ENCODE measurements at places on chromosomes 11 and 22. TPM values are rescaled to one million over a fixed set of nuclear protein-coding genes. Genes with fewer than 3 reads are reported as not detected.

OR5AP2 gene
- not detected for polyA plus RNA-seq

FZD4 gene
- 17.8 TPM for polyA plus RNA-seq

MMP10 gene
- 0.17 TPM for polyA plus RNA-seq

HORMAD2 gene
- polyA plus RNA-seq = not detected

USH1C gene
- polyA plus RNA-seq = not detected

SCGB1A1 gene
- polyA plus RNA-seq = not detected

SORL1 gene
- 0.58 TPM for polyA plus RNA-seq

AMPD3 gene
- 18.1 TPM for polyA plus RNA-seq

SCGB1D2 gene
- not detected for polyA plus RNA-seq

NDUFC2 gene
- polyA plus RNA-seq = 93.9 TPM

FREY1 gene
- 0.11 TPM for polyA plus RNA-seq

KRTAP5-9 gene
- polyA plus RNA-seq = not detected

HEPN1 gene
- not detected for polyA plus RNA-seq

RBMXL2 gene
- polyA plus RNA-seq = not detected

YPEL1 gene
- polyA plus RNA-seq = 0.51 TPM

DNAJB7 gene
- polyA plus RNA-seq = not detected

OR52E8 gene
- not detected for polyA plus RNA-seq

HBG2 gene
- polyA plus RNA-seq = 0.93 TPM

ZNRF3 gene
- polyA plus RNA-seq = 2.5 TPM

MS4A15 gene
- polyA plus RNA-seq = not detected

KCNJ5 gene
- 0.24 TPM for polyA plus RNA-seq

SRSF8 gene
- polyA plus RNA-seq = 31.5 TPM

ST3GAL4 gene
- polyA plus RNA-seq = 24.8 TPM

OR8H1 gene
- not detected for polyA plus RNA-seq

PLEKHB1 gene
- 0.37 TPM for polyA plus RNA-seq

ACRV1 gene
- polyA plus RNA-seq = not detected
